Left renal cortex interstitium (tissue), 4 donors: ENCODE measurements at places on chromosomes 16 and 17.

- DNase-seq: no peak
Measured at GRCh38 chr17:21008160-21008915, 34.5 kb downstream of the USP22 start.

DNA sequence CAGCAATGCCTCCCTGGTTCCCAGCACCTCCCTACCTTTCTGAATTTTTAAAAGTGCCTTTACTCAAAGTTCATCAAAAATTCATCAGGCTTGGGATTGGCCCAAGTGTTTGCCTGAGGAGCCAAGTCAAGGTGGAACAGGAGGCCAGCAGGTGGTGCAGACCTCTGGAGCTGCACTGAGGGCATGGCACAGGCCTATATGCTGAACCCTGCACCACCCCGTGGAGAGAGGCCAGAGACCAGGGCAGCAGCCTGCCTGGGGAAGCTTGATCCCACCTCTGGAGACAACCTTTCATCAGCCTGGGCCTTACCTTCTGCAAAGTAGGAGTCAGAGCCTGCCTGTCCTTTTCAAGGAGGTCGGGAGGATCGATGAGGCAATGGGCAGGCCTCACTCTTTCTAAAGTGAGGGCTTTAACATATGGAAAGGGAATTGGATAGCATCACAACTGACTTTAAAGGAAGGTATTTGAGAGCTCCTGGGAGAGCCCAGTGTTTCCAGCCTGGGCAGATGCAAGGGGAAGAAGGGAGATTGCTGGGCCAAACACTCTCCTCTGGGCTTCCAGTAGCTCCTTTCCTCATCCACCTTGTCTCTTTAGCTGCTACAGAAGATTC is 31.8 kb upstream of the TMEM132E start:
- no peak for DNase-seq

GRCh38 chr16:8464979-8465378 is 125.3 kb downstream of the TMEM114 start:
- no peak for DNase-seq

DNA sequence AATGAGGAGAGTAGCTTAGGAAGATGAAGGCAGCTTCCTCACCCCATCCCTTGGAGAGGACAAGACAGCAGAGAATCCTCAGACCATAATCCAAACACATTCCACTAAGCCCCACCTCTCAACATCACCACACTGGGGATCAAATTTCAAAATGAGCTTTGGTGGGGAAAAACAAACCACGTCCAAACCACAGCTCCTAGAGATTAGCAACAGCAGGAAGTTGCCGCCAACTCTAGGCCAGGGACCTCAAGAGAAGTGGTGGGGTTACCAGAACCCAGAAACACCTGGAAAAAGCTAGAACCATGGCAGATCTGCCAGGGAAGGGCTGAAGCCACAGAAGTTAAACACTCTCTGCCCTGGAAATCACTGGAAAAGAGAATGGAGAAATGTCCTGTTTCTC is 571.6 kb downstream of the HS3ST4 start:
- DNase-seq: no peak

- no peak for DNase-seq
Measured at GRCh38 chr16:49521734-49522325, 148.2 kb downstream of the C16orf78 start.

DNA sequence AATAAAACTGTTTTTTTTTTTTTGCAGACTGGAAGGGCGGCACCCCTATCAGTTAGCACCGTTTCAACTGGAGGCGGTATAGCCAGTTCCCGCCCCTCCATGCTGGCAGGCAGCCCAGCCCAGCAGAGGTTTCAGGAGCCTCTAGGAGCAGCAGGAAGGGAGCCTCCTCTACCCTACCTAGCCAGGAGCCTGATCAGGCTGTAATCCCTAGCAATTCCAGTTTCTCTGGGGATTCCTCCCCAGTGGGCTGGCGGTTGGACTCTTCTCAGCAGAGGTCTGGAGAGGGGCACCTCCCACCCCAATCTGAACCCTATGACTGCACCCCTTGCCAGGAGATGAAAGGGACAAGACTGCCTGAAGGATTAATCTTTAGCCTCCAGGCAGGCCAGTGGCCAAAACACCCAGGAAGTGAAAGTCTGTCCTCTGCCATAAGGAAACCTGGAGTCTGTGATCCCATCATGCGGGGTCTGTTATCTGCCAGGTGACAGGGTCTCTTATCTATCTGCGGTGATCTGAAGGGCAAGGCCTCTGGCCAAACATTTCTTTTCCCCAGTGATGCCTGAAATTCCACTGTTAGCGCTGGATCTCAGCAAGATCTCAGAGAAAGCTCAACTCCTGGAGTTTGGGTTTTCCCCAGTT is 4.9 kb upstream of the CDH1 start:
- no peak for DNase-seq

- no peak for DNase-seq
Measured at GRCh38 chr17:47726796-47727703, 6.0 kb upstream of the TBX21 start.

GRCh38 chr17:68576811-68577496 is 24.2 kb downstream of the FAM20A start:
- DNase-seq: no peak

DNA sequence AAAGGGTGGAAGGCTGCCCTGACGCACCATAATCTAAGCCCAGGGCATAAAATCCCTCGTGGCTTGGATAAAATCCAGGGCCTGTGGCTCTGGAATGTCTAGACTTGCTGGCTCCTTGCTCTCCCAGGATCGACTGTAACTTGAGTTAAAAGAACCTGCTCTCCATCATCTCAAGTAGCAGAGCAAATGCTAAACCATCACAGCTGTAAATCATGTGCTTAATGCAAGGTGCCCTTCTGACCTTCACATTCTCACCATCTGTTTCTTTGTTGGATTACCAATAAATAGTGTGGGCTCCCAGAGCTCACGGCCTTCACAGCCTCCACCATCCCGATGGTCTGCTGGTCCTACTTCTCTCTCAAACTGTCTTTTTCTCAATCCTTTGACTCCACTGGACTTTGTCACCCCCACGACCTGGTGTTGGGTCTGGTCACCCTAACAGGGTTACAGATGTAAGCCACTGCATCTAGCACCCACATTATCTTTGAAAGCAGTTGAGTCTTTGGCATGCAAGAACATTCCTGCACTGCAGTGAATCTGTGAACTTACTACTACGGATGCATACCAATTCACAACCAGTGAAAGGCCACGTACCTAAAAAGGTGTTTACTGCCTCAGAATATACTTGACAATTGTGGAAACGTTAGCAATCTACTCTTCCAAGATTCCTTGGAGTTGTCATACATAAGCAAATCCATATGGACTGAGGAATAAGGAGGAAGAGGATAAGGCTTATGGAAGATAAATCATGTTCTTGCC is 15.3 kb downstream of the RSL1D1 start:
- DNase-seq: no peak
